ENCODE measurements at places on chromosomes 2 and 18. TPM values are rescaled to one million over a fixed set of nuclear protein-coding genes. Genes with fewer than 3 reads are reported as not detected.

Gene PSD4
- total RNA-seq, result 6.1 TPM

DNA sequence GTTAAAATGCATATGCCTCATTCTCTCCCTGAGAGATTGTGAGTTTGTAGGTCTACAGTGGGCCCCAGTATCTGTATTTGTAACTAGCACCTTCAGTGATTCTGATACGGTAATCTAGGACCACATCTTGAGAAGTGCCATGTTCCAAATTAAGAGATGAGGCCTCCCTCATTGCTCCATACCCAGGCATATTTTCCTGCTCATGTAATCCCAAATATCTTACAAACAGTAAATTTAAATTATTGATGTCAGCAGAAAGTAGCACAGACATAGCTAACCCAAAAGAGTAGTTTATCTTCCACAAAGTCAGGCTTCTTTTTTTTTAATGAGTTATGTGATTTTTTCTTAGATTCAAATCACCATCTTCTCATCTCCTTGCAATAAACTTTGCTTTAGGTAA is 263.8 kb downstream of the SETBP1 start:
- no peak overlapping the region for H3K27ac ChIP-seq
- DNase-seq, result peak; percentile 14

DNA sequence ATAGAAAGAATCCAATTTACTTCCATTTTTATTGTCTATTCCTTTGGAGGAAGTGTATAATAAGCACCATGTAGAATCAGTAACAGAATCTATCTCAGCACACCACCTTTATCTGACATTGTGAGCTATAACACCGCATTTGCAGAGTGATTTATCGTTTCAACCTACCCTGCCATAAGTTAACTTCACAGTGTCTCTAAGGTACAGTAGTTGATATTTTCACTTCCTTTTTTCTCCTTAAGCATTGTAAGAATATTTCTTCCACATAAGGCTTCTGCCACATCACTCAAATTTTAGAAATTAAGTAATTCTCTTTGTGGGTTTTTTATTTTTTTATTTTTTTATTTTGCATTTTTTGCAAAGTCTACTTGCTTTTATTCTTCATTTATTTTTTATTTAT is 107.1 kb downstream of the TMX3 start:
- DNase-seq, result no peak
- H3K4me1 ChIP-seq, result no peaks in the 10 kb centered on the region
- H3K27me3 ChIP-seq, result no peaks in the 10 kb centered on the region

- no peak overlapping the region for H3K27ac ChIP-seq
- no peaks in the 10 kb centered on the region for H3K36me3 ChIP-seq
- no peaks in the 10 kb centered on the region for H3K27me3 ChIP-seq
- no peak overlapping the region for H3K4me3 ChIP-seq
- no peak for DNase-seq
Measured at GRCh38 chr2:115084446-115084845, 642.0 kb downstream of the DPP10 start.

Gene SERPINB7
- 18.6 TPM for total RNA-seq

DNA sequence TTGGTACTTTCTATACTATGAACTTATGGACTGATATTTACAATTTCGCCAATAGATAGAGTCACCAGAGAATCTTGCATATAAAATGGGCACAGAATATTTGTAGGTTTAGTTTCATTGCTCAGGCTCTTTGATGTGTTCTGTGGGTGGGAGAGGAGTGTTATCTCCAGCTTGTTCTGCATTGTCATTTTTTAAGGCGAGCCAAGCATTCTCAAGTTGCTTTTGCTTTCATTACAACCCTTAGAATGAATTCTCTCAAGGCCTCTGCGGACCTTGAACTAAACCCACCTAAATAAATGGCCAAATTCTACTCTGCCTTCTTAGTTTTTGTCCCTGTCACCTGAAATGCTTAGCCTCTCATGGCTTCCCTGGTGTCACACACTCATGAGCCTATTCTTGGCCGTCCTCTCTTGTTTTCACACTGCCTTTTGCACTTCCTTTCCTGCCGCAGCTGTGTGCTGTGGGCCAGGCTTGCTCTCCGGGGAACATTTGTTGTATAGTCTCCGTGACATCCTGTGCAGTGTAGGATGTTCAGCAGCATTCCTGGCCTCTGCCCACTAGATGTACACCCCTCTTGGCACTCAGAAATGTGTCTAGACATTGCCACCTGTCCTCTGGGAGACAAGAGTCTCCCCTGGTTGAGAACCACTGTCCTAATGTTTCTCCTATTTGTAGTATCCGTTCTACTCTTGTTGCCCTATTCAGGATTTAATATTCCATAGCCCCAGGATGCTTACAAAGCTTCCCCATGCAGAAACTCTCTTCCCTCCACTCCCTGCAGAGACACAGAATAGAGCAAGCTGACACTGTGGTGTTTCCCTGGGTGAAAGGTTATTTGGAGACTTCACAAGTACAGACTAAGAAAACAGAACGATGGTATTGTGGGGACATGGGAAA is 255.6 kb downstream of the PTPRM start:
- H3K36me3 ChIP-seq, result no peaks in the 10 kb centered on the region
- no peak overlapping the region for H3K4me3 ChIP-seq
- no peak overlapping the region for H3K27ac ChIP-seq
- DNase-seq, result no peak

DNA sequence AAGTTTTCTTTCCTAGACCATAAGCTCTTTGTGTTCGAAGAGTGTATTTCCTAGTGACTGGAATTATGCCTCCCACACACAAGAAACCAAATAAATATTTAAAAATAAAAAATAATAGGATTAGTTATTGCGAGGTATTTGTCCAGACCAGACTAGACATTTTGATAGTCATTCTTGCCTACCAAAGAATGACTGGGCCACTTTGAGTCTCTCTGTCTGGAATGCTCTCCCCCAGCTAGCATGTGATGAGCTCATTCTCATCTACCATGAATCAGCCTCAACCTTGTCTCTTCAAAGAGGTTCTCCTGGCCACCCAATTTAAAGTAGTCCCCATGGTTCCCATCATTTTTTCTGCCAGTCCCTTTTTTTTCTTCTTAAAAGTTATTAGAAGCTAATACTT is 13.9 kb upstream of the DSC1 start:
- DNase-seq, result no peak
- H3K27ac ChIP-seq, result no peak overlapping the region
- no peak overlapping the region for H3K4me3 ChIP-seq
- H3K4me1 ChIP-seq, result no peaks in the 10 kb centered on the region
- H3K27me3 ChIP-seq, result no peaks in the 10 kb centered on the region

DNA sequence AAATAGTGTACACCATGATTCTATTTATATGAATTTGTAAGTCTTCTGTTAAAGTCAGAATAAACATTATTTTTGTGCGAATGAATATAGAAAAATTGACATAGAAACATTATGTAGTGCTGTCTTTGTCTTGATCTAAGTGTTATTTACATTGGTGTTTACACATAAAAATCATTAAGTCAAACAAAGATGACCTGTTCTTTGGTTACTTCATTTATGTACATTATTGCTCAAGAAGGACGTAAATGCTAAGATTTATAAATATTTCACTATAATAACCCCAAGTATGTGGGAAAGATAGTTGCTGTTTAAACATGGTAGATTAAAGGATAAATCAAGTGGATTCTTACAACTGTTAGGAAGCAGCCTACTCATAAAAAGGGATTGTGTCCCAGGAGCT is 536.8 kb upstream of the DSEL start:
- no peak for DNase-seq
- H3K4me3 ChIP-seq, result no peak overlapping the region
- no peaks in the 10 kb centered on the region for H3K36me3 ChIP-seq
- H3K27me3 ChIP-seq, result no peaks in the 10 kb centered on the region
- H3K4me1 ChIP-seq, result 0 out of 2 replicates have a peak, but pooled peaks cover 7% of the 10 kb centered on the region
- H3K27ac ChIP-seq, result no peak overlapping the region

- no peaks in the 10 kb centered on the region for H3K36me3 ChIP-seq
- H3K27me3 ChIP-seq, result peaks cover 25% of the 10 kb centered on the region
- no peak for DNase-seq
- H3K27ac ChIP-seq, result no peak overlapping the region
- no peak overlapping the region for H3K4me3 ChIP-seq
- H3K4me1 ChIP-seq, result no peaks in the 10 kb centered on the region
Measured at GRCh38 chr2:29573612-29574011, 347.8 kb downstream of the ALK start.

DNA sequence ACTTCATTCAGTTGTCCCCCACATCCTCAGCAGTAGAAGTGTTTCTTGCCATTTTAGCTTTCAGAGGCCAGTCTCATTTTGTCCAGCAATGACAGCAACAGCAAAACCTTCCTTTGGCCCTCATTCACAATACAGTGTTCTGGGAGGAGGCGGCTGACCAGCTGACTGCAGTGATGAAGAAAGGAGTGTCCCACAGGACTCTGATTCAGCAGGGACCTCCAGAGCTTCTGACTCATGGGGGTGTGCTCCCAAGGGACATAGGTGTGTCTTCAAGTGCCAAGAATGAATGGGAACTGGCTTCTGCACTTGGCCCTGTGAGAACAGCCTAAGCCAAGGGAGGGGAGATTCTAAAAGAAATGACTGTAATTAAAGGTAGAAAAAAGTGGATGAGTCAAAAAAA is 147.0 kb upstream of the PELI1 start:
- DNase-seq, result peak; percentile 94
- H3K27ac ChIP-seq, result peak overlapping the region; percentile 16

Gene KCNG3
- total RNA-seq, result not detected

DNA sequence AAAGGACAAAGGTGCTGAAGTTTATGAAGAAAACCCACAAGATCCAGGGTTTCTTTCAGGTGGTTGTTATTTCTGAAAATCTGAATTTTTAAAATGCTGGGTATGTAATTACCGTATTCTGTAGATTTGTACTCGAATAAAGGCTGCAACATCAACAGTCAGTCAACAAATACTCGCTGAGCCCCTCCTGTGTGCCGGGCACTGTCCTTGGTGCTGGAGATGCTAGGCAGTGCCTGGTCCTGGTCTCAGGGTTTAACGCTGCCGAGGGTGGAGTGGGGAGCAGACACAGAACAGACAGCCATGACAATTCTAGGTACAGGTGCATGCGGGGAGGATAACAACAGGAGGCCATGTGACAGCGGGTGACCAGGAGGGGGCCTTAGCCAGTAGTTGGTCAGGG is 27.2 kb upstream of the PDIA6 start:
- peak; percentile 38 for DNase-seq
- no peaks in the 10 kb centered on the region for H3K4me1 ChIP-seq
- peaks cover 13% of the 10 kb centered on the region for H3K27me3 ChIP-seq
- H3K36me3 ChIP-seq, result no peaks in the 10 kb centered on the region

Gene CD8B2
- total RNA-seq, result not detected

DNA sequence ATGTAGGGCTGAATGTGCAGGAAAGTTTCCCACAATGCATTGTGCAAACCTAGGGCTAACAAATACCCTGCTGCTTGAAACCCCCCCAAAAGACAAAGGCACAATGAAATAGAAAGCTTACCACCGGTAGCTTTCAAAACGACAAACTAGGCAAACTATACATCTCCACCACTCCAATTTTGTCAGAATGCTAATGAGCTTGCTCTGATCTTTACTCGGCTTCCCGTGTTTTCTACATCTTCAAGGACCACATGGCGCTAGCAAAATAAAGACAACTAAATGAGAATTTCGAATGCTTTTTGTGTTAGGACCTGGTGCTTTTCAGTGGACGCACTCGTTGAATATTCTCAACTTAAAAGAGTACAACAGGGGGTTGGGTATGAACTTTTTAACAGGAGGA is 37.2 kb upstream of the OTX1 start:
- peaks cover 54% of the 10 kb centered on the region for H3K36me3 ChIP-seq
- H3K4me3 ChIP-seq, result no peak overlapping the region
- no peaks in the 10 kb centered on the region for H3K27me3 ChIP-seq
- H3K4me1 ChIP-seq, result 0 out of 2 replicates have a peak, but pooled peaks cover 6% of the 10 kb centered on the region

DNA sequence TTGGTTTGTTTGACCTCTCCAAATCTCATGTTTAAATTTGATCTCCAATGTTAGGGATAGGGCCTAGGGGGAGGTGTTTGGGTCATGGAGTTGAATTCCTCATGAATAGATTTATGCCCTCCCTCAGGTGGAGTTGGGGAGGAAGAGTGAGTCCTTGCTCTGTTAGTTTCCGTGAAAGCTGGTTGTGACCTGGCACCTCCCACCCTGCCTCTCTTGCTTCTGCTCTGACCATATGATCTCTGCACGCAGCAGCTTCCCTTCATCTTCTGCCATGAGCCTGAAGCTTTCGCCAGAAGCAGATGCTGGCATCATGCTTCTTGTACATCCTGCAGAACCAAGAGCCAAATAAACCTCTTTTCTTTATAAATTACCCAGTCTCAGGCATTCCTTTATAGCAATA is 231.6 kb upstream of the ERBB4 start:
- H3K27me3 ChIP-seq, result no peaks in the 10 kb centered on the region
- H3K4me1 ChIP-seq, result no peaks in the 10 kb centered on the region
- no peaks in the 10 kb centered on the region for H3K36me3 ChIP-seq
- no peak overlapping the region for H3K27ac ChIP-seq

DNA sequence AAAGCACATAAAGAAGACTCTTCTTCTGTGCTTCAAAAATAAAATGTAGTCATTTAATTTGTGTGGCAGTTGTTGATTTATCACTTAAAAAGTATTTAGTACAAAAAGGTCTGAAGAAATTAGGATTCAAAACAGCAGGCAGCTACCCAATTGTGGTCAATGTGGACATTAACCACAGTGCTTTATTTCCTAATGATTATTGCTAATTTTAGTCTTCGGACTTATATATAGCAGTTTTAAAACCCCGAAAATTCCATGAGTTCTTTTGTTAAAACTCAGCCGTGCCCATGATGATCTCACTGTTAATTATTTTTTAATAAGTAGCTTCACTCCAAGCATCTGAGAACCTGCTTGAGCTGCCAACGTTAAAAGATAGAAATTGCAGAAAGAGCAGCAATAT is 594.3 kb downstream of the STK39 start:
- H3K36me3 ChIP-seq, result no peaks in the 10 kb centered on the region
- no peak for DNase-seq
- no peak overlapping the region for H3K4me3 ChIP-seq
- H3K27ac ChIP-seq, result no peak overlapping the region
